ENCODE measurements at places on chromosomes 2 and 18. TPM values are rescaled to one million over a fixed set of nuclear protein-coding genes. Genes with fewer than 3 reads are reported as not detected.

The TLX2 gene
- not detected for total RNA-seq

The HNMT gene
- total RNA-seq = 309 TPM

The SETBP1 gene
- total RNA-seq = 0.18 TPM

The ADRA2B gene
- not detected for total RNA-seq

The TUBB8B gene
- total RNA-seq = 0.98 TPM

The MAP3K19 gene
- not detected for total RNA-seq

The SYT4 gene
- total RNA-seq = not detected

The TMEM37 gene
- 23.7 TPM for total RNA-seq

The PLCD4 gene
- not detected for total RNA-seq

The PLCL1 gene
- total RNA-seq = not detected

The PLA2R1 gene
- total RNA-seq = not detected

The OR6B2 gene
- total RNA-seq = not detected

The CTAGE1 gene
- 0.02 TPM for total RNA-seq

The IL1RL1 gene
- total RNA-seq = 0.06 TPM

The NPPC gene
- not detected for total RNA-seq

The CLEC4F gene
- total RNA-seq = 0.13 TPM

The MC4R gene
- not detected for total RNA-seq

The ZAP70 gene
- 0.51 TPM for total RNA-seq

The GPR45 gene
- not detected for total RNA-seq

The PXDN gene
- total RNA-seq = not detected

The CRYGC gene
- total RNA-seq = not detected

The SCN1A gene
- 39.4 TPM for total RNA-seq

The AMMECR1L gene
- 14.2 TPM for total RNA-seq

The CXCR1 gene
- not detected for total RNA-seq

The RND3 gene
- 0.73 TPM for total RNA-seq

The NTSR2 gene
- total RNA-seq = not detected

The FEV gene
- not detected for total RNA-seq

The CYP27A1 gene
- total RNA-seq = 106 TPM

The CDKL4 gene
- 0.29 TPM for total RNA-seq
